ENCODE measurements at places on chromosomes 1 and 21.

DNA sequence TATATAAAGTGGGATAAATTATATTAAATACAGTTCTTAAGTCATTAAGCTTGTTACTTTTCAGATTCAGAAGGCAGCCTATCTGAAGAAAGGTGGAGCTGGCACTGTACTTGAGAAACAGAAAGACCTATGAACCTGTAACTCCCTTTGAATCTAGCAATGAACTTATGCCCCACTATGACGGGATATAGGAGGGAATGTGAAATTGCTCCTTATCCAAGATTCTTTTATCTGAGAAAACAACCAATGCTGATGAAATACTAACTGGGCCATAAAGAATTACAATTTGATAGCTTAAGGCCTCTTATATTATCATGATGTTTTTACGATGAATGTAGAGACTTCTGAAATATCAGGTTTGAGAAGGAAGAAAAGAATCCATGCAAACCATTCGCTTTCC lies 50.1 kb downstream of the ATP1B1 start:
- no peak for DNase-seq

DNA sequence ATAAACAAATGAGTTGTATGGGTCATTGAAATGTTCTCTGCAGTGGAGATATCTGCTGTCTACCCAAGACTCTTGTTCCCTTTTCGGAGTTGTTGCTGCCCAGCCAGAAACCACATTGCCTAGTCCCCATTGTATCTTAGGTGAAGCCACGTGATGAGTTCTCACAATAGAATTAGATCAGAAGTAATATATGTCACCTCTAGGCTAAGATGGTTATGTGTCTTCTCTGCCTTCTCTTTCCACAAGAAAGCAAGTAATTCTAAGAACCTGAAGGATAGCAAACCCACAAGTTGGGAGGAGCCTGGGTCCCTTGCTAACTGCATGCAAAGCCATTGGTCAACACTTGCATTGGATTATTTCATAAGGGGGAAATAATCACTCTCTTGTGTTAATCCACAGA lies 76.6 kb downstream of the ADCY10 start:
- no peak for DNase-seq

- no peak for DNase-seq
These were observed 199.4 kb upstream of the CAMK1G start for GRCh38 chr1:209383907-209384709.

- DNase-seq: no peak
These were observed 137.4 kb downstream of the BACH1 start for GRCh38 chr21:29436143-29436542.

DNA sequence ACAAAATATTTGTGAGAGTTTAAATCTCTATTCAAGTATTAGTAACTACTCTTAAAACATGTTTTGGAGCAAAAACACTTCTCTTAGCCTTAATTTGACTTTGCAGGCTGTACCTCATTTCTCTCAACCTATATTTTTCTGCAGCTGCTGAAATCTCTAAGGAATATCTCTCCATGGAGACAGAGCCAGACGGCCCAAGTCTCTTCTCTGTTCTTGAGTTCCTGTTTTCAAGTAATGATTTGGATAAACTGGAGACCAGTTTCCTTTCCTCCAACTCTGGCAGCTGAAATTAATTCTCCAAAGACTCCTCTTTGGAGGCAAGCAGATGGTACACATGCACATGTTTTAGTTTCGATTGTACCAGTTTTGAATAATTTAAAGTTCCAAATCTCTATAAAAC lies 659.7 kb upstream of the NEGR1 start:
- DNase-seq: no peak

Measured in NCI-H510A treated with DMSO at 0.1 percent for 48 hours (cell line).